ENCODE measurements at places on chromosomes 1 and 21. TPM values are rescaled to one million over a fixed set of nuclear protein-coding genes. Genes with fewer than 3 reads are reported as not detected.

CFAP141 gene
- total RNA-seq: not detected

THEM5 gene
- total RNA-seq: not detected

RAP1GAP gene
- total RNA-seq: 3.4 TPM

TTLL10 gene
- not detected for total RNA-seq

ST6GALNAC3 gene
- 5.9 TPM for total RNA-seq

ZBTB48 gene
- total RNA-seq: 13.3 TPM

HES3 gene
- not detected for total RNA-seq

CTSS gene
- total RNA-seq: 30.7 TPM

FMOD gene
- 9.6 TPM for total RNA-seq

PAQR7 gene
- total RNA-seq: 2.0 TPM

GRCh38 chr1:240801442-240801841 lies 189.5 kb upstream of the GREM2 start:
- DNase-seq: no peak

- no peak for DNase-seq
Observed at GRCh38 chr1:116179419-116179818, 68.2 kb downstream of the MAB21L3 start.

DNA sequence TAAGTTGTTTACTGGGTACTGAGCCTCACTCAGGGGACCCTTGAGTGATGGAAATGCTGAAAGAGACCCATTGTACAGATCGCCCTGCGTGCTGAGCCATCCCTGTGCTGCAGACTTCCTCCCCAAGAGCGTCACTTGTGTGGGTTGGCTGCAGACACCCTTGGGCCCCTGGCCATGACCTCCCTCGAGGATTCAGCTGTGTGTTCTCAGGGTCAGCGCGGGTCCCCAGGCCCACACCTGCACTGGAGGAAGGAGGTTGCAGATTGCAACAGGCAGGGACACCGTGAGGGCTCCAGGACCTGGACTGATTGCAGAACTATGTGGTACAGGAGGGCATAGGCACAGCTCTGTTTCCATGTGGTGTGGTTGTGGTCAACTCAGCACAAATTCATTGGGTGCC lies 4.4 kb downstream of the SNAP47 start:
- DNase-seq: no peak

DNA sequence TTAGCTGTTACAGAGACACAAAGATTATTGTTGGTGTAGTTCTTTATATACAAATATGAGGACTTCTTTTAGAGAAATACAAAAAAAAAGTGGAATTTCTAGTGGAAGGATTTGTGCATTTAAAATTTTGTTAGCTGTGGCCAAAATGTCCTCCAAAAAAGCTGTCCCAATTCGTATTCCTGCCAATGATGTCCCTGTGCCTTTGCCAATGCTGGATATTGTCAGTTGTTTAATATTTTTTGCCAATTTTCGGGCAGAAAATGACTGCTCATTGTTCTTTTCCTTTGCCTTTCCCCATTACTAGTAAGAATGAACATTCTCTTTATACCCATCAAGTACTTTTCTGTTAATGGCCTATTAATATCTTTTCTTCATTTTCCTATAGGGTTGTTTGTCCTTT lies 110.0 kb upstream of the HOOK1 start:
- DNase-seq: no peak

GRCh38 chr1:85570446-85571180 lies 9.9 kb upstream of the CCN1 start:
- no peak for DNase-seq

DNA sequence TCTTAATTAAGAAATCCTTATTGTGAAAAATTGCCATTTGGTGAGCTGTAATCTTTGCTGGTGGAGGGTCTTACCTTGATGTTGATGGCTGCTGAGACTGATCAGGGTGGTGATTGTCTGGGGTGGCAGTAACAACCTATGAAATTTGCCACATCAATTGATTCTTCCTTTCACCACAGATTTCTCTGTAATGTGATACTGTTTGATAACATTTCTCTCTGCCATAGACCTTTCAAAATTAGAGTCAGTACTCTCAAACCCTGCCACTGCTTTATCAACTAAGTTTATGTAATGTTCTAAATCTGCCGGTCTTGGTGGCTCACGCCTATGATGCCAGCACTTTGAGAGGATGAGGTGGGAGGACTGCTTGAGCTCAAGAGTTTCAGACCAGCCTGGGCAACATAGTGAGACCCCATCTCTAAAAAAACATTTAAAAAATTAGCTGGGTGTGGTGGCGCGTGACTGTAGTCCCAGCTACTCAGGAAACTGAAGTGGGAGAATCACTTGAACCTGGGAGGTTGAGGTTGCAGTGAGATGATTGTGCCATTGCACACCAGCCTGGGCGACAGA lies 5.0 kb downstream of the KPNA6 start:
- no peak for DNase-seq

DNA sequence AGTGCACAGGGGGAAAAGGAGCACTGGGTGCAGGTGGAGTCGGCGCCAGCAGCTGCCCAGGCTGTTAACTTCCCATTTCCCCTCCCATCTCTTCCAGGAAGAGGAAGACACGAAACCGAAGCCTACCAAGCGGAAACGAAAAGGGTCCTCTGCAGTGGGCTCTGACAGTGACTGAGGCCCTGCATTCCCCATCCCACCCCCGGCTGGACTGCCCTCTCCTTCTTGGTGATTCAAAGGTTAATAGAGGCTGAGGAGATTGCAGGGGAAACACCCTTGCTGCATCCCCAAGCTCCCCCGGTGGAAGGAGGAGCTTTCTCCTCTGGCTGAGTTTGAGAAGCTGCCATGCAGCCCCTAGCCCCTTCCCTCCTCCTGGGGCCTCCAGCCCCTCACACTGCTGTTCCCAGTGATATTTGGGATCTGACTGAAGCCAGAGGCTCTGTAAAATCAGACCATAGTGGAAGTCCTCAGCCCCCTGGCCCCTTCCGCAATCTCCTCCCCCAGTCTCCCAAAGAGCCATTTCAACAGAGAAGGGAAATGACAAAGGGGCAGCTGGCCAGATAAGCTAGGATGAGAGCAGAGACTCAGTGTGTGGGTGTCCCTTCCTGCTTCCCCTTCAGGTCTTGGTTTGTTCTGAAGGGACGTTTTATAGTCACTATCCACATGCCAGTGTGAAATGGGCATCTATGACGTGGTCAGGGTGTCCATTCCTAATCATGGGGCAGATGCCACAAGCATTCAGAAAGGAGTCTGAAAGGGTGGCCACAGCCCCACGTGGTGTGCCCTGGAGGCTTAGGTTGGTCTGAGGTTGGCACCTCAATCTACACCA lies 1.9 kb upstream of the SLC27A3 start:
- no peak for DNase-seq

GRCh38 chr1:221794079-221794670 lies 52.3 kb upstream of the DUSP10 start:
- no peak for DNase-seq

GRCh38 chr1:201226859-201227488 lies 36.4 kb downstream of the IGFN1 start:
- DNase-seq: no peak

GRCh38 chr1:150152182-150152536 lies 2.4 kb downstream of the PLEKHO1 start:
- DNase-seq: no peak

DNA sequence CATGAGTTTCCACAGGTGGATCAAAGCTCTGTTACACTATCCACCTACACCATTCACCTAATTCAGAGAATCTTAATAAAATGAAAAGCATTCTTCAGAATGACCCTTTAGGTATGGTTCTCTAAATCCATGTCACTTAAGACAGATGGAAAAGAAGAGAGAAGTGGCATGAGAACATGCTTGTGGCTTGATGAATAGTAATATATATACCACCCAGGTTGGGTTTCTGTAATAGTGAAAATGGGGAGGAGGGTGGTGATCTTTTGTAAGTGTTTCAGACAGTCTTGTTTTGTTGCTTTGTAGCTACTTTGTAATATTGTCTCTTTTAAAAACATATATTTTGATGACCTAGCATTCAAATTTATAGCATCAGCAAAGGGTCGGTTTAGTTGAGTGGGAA lies 469.8 kb downstream of the USP25 start:
- DNase-seq: no peak

DNA sequence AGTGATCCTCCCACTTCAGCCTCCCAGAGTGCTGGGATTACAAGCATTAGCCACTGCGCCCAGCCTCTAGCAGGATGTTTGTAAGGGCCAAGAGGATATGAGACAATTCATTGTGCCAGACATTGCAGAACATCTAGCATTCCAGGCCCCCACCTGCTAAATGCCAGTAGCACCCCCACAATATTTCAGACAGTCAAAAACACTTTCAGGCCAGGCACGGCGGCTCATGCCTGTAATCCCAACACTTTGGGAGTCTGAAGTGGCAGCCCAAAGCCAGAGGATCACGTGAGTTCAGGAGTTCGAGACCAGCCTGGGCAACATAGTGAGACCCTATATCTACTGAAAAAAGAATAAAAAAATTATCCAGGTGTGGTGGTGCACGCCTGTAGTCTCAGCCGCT lies 12.9 kb downstream of the PPIE start:
- no peak for DNase-seq

DNA sequence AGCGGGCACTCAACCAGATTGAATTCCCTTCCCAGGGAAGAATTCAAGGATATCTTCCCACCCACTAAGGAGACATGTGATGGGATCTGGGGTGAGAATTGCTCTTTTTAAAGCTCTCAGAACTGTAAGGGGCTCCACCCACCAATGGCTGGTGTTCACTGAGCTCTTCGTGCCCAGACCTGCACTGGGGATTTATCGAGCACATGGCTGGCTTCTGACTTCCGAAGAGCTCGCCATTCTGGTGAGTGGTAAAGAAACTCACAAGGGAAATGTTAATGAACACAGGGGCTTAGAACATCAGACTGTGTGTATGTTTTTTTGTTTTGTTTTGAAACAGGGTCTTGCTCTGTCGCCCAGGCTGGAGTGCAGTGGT lies 9.8 kb downstream of the PADI3 start:
- DNase-seq: no peak

DNA sequence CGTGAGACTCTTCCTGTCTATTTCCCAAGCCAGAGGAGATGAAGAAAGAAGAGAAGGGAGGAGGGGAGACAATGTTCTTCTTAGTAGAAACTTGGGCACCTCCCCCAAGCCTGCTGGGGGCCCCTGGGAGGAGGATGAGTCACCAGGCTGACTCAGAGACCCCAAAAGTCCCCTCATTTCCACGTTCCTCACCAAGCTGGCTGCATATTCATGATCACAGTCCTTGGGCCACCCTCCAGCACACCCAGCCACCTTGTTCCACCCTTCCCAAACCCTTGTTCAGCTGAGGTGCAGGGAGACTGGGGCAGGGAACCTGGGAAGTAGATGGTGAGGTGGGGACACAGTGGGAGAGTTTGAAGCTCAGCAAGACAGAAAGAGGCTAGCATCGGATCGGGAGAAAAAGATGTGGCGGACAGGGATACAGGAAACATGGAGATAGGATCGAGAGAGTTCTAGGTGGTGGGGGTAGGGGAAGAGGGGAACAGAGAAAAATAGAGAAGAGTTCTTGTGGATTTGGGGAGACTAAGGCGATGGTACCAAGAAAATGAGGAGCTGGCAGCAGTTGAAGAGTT lies 712 bp downstream of the RAB13 start:
- peak; percentile 49 for DNase-seq

DNA sequence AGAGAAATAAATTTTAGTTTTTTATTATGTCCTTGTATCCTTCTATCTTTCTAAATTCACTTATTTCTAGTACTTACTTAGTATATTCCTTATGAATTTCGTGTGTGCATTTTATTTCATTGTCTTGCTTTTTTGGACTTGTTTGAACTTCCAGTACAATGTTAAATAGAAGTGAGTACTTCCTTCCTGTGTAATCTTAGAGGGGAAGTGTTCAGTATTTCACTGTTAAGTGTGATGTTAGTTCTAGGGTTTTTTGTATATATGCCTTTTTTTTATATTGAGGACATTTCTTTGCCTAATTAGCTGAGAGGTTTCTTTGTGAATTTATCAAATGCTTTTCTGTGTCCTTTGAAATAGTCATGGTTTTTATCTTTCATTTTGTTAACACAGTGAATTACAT lies 10.7 kb downstream of the LYPLAL1 start:
- DNase-seq: no peak

All from left ventricle myocardium superior (tissue), 1 donor.